ENCODE measurements at places on chromosomes 2 and 18.

DNA sequence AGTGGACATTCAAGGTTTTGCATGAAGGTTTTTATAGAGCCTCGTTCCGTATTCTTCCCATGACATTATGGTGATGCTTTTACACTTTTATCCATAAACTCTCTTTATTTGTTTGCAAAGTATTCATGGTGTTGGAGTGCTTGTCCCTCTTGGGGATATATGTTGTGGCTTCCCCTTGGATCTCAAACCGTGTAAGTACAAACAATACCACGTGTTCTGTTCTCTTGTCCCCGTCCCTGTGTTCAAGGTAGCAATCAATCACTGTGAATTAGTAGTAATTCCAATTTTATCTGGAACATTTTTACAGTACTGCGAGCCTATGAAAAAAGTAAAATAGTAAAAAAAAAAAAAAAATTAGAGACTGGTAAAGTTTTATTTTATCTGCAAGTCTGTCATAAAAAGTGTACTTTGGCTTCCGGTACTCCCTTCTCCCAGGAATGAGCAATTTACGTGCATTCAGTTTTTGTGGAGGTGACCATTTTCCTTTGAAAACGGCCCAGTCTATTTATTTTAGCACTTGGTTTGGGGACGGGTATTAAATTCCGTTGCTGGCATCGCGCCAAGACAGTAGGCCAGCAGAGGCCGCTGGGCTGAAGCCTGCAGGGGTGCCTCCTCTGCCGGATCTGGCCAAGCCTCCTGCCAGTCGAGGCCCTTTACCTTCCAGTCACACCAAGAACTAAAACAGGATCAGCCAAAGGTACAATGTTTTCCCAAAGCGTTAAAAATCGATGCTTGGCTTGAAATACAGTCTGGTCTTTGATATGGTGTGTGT, 175.7 kb downstream of the SOCS6 start:
- DNase-seq: peak; percentile 64

GRCh38 chr2:54665436-54665856, 58.0 kb upstream of the EML6 start:
- peak; percentile 48 for DNase-seq

GRCh38 chr18:51361130-51361860, 163.8 kb upstream of the MEX3C start:
- no peak for DNase-seq

DNA sequence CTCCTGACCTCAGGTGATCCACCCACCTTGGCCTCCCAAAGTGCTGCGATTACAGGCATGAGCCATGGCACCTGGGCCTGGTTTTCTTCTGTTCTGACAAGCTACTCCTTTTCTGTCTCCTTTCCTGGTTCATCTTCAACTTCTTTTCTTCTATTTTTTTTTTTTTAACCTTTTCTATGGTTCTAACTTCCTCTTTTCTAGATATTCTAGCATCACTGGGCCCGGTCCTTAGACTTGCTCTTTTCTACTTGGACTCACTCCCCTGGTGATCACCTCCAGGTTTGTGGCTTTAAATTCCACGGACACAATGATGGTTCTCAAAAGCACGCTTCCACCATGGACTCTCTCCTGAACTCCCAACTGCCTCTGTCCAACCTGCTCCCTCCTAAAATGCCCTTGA, 2.0 kb downstream of the EIF2AK2 start:
- no peak for DNase-seq

- DNase-seq: no peak
Observed at GRCh38 chr2:149056541-149057255, 18.2 kb downstream of the LYPD6B start.

DNA sequence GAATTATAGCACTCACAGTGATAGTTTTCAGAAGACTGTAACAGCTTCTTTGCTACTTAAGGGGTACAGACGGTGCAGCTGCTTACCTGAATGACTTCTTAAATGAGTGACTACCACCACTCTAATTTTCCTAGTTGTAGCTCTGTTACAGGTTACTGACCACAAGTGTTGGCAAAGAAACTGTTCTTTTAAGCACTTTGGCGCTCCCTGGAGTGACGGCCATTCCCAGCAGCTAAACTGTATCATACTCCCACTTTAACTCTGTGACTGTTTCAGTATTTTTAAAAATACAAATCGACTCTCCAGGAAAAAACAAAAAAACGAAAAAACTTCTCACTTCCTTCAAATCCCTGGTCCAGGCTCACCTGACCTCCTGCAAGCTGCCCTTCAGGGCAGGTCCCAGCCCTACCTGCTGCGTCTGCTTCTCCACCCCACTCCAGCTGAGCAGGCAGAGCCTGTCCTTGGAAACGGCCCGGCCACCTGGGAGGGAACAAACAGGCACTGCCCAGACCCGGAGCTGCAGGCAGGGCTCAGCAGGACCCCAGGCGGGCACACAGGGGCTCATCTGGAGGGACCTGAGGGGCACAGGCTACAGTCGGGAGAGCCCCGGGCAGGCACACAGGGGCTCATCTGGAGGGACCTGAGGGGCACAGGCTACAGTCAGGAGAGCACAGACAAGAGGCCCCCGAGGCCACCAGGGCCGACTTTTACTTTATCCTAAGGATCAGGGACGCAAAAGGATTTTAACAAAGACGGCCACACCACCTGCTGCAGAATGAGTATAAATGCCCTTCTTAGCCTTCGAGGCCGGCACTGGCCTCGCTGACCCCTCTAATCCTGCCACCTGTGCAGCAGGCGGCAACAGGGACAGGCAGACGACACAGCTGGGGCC, 24.5 kb downstream of the SLC66A2 start:
- DNase-seq: no peak

- DNase-seq: no peak
Observed at GRCh38 chr18:36582988-36583745, 245.6 kb downstream of the TPGS2 start.

- DNase-seq: peak; percentile 75
Observed at GRCh38 chr2:7427293-7428060, 510.3 kb downstream of the RNF144A start.

GRCh38 chr2:172333235-172333977, 94.0 kb upstream of the ITGA6 start:
- DNase-seq: no peak

GRCh38 chr2:123958011-123958410, 67.1 kb upstream of the CNTNAP5 start:
- DNase-seq: no peak

- no peak for DNase-seq
Observed at GRCh38 chr2:131046028-131046917, 47.0 kb downstream of the FAM168B start.

DNA sequence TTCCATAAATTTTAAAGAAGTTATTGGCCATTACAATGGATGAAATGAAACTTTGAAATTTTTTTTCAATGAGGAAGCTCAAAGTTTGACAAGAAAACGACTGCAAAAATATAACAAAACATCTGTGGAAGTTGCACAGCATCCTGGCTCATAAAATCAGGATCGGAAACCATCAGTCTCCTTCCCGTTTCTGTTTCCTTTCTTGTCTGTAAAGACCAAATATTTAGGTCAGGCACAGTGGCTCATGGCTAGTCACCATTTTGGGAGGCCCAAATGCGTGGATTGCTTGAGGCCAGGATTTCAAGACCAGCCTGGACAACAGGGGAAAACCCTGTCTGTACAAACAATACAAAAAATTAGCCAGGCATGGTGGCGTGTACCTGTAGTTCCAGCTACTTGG, 27.6 kb upstream of the SSB start:
- no peak for DNase-seq

DNA sequence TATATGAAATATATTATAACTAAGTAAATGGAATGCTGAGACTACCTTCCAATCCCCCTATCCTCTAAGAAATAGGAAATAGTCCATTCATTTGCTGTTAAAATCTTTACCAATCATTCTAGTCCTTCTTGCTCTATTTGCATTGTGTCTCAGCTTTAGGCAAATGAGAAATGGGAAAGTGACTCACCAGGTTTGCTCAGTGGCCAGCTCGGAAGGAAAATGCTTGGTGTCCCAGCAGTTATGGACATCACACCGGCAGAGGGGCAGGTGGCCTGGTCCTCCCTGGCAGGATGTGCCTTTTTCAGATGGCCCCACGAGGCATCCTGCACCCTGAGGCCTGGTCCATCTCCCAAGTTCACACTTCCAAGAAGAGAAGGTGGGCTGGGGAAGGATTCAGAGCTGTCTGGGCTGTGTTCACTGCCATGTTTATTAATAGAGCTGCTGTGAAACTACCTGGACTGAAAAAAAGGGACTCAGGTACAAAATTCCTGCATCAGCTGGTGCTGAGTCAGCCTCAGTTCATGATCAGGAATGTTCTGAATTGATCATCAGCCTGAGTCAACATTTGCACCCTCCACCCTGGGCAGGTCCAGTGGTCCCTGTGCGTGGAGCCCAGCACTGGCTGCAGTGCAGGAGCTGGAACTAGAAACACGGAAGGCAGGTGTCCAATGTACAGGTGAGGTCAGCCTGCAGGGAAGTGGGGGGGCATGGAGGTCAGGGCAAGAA, 60.1 kb upstream of the ARL4C start:
- DNase-seq: no peak

DNA sequence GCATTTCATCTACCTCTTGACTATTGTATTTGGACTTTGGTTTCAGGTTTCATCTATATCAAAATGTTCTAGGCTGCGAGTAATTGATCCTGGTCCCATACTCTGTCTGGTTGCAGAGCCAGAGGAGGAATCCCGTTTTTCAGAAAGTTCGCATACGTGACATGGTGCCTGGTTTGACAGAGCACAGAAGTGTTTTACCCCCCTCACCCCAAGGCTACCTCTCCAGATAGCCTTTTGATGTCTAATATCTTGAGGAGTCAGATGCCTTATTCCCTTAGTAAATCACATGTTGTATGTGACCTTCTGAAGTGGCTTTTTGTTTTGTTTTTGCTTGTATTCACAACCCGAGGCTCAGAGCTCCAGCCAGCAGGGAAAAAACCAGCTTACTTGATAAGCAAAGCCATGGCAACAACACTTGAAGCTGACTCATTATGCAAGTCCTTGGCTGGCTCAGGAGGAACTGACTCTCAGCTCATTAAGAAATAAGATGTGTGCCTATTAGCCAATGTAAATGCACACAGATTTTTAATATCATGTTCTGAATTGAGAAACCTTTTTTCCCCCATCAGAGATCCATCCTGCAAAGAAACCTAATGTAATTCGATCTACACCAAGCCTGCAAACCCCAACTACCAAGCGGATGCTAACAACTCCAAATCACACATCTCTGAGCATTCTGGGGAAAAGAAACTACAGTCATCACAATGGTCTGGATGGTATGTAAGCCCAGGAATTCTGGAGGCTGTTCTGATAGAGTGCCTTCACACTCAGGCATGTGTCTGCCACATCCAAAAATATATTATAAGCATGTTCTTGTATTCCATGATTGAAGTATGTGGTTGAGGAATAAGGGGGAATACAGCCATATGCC, 41.4 kb downstream of the OXER1 start:
- peak; percentile 47 for DNase-seq

- DNase-seq: no peak
Observed at GRCh38 chr2:98778151-98778550, 47.2 kb upstream of the MGAT4A start.
